ENCODE measurements at places on chromosomes 6 and 20.
A peak's percentile ranks its signal among the peaks of the same experiment; 100 is the strongest.

DNA sequence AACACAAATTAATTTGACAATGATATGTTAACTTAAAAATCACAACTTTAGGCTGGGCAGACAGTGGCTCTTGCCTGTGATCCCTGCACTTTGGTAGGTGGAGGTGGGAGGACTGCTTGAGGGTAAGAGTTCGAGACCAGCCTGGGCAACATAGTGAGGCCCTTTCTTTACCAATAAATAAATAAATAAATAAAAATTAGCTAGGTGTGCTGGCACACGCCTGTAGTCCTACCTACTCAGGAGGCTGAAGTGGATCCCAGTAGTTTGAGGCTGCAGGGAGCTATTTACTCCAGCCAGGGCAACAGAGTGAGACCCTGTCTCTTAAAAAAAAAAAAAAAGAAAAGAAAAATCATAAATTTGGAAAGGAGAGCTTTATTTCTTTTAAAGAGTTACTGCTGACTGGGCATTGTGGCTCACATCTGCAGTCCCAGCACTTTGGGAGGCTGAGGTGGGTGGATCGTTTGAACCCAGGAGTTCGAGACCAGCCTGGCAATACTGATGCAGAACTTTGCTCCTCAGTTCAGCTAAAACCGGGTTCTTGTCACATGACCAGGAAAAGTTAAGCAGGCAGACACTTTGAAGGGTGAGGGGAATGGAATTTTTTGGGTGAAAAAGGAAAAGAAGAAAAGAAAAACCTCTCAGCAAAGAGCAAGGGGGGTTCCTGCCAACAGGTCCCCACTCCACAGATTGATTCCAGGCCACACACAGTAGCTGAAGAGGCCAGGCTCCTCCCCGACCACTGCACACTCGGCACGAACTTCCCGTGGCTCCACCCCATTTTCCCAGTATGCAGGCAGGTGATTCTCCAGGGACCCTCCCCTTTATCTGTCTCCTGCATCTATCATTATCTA lies 44.0 kb upstream of the DDR1 start:
- H3K27me3 ChIP-seq: no peaks in the 10 kb centered on the region
- H3K36me3 ChIP-seq: no peaks in the 10 kb centered on the region
- H3K4me1 ChIP-seq: no peaks in the 10 kb centered on the region
- DNase-seq: no peak

DNA sequence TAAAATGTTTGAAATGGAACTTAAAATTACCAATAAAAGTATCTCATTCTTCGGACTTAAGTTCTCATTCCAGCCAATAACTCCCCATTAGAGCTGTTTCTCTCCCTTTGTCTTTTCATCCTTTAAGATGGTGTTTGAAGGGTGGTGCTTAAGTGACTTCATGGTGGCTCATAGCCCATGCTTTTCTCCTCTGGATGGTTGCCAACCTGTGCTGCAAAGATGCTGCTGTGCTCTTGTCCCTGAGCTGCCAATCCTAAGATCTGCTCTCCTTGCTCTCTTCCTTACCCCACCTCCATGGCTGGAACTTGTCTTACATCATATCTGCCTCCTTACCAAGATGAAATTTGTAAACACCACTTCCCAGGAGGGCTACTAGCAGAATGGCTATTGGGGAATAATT lies 31.6 kb upstream of the PNRC1 start:
- H3K36me3 ChIP-seq: no peaks in the 10 kb centered on the region
- no peak overlapping the region for H3K27ac ChIP-seq
- no peaks in the 10 kb centered on the region for H3K27me3 ChIP-seq
- DNase-seq: no peak
- peaks cover 5% of the 10 kb centered on the region for H3K4me1 ChIP-seq

- DNase-seq: no peak
- no peaks in the 10 kb centered on the region for H3K27me3 ChIP-seq
- peaks cover under 1% of the 10 kb centered on the region for H3K36me3 ChIP-seq
- peak overlapping the region; percentile 97 for H3K4me3 ChIP-seq
- H3K4me1 ChIP-seq: no peaks in the 10 kb centered on the region
Observed at GRCh38 chr6:31898383-31899011, 999 bp upstream of the EHMT2 start.

- H3K27ac ChIP-seq: no peak overlapping the region
- H3K4me3 ChIP-seq: no peak overlapping the region
- DNase-seq: no peak
- H3K4me1 ChIP-seq: peaks cover 19% of the 10 kb centered on the region
- no peaks in the 10 kb centered on the region for H3K36me3 ChIP-seq
- H3K27me3 ChIP-seq: peaks cover 68% of the 10 kb centered on the region
Observed at GRCh38 chr20:63502671-63503172, 3.8 kb upstream of the EEF1A2 start.

- peaks cover 29% of the 10 kb centered on the region for H3K4me1 ChIP-seq
- H3K36me3 ChIP-seq: no peaks in the 10 kb centered on the region
- H3K27me3 ChIP-seq: no peaks in the 10 kb centered on the region
- H3K4me3 ChIP-seq: no peak overlapping the region
- H3K27ac ChIP-seq: peak overlapping the region; percentile 99
Observed at GRCh38 chr6:16757332-16757731, 3.9 kb downstream of the ATXN1 start.

- no peak for DNase-seq
- no peaks in the 10 kb centered on the region for H3K27me3 ChIP-seq
- no peaks in the 10 kb centered on the region for H3K4me1 ChIP-seq
- peaks cover 12% of the 10 kb centered on the region for H3K36me3 ChIP-seq
Observed at GRCh38 chr6:129059650-129060049, 176.7 kb downstream of the LAMA2 start.

GRCh38 chr6:159169557-159170332 lies 545 bp downstream of the FNDC1 start:
- peaks cover 19% of the 10 kb centered on the region for H3K4me1 ChIP-seq
- H3K4me3 ChIP-seq: peak overlapping the region; percentile 55
- no peaks in the 10 kb centered on the region for H3K27me3 ChIP-seq
- no peaks in the 10 kb centered on the region for H3K36me3 ChIP-seq
